Ammon's horn (tissue), 1 donor: ENCODE measurements at places on chromosomes 6 and 20.

- DNase-seq = no peak
These were observed 113.3 kb downstream of the CRYBG1 start for GRCh38 chr6:106473812-106474211.

- DNase-seq = no peak
These were observed 96.4 kb upstream of the IYD start for GRCh38 chr6:150272264-150272975.

GRCh38 chr20:44247586-44248409 lies 690 bp downstream of the GDAP1L1 start:
- DNase-seq = peak; percentile 9

GRCh38 chr6:151257985-151258445 lies 18.2 kb downstream of the AKAP12 start:
- DNase-seq = no peak

DNA sequence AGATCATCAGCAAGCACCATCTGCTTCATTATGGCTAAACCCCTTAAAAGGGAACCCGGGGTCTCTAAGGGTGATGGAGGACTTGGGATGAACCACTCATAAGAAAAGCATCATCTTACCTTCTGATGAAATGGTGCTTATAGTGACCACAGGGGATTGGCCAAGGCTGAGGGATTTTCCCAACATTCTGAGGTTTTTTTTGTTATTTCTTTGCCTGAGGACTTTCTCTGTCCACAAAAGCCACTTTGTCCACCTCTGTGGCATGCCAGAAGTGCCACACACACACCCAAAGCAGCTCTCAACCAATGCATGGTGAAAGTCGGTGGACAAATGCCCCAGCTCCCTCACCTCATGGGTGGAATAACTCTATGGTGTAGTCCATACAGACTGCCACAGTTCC lies 79.3 kb upstream of the TOP1 start:
- DNase-seq = no peak
